Islet precursor cell (in vitro differentiated cells): ENCODE measurements at places on chromosomes 5 and 9.

DNA sequence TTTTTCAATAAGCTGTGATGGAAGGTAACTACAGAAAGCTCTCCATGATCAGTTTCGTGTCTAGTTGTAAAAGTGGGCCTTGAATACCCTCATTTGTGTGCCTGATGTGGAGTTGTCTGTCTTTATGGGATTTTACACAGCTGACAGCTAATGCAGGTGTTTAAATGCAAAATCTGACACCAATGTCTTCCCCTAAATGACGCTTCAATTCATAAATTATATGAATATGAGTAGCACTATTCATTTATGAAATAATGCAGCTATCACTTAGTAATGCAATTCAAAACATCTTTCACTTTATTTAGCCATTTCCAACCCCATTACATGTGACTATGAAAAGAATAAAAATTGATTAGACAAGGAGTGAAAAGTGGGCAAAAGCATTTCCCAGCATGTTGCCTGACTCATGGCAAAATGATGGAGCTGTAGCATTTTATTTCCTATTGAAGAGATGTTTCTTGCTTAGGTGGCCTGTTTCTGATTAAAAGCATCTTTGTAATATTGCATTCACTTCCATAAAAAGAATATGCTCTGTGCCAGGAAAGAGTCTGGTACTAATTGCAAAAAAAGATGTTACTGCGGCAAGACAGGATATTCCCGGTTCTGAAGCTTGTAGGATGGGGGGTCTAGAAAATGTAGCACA is 116.7 kb upstream of the HAPLN1 start:
- no peak for DNase-seq

DNA sequence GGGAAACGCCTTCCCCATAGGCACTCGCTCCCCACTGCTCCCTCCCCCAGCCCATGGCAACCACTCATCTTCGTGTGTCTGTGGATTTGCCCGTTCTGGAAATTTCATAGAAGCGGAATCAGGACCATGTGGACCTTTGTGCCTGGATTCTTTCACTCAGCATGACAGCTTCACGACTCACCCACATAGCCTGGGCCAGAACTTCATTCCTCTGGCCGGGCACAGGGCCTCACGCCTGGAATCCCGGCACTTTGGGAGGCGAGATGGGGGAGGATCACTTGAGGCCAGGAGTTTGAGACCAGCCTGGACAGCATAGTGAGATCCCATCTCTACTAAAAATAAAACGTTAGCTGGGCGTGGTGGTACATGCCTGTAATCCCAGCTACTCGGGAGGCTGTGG is 12.1 kb upstream of the DIPK1B start:
- no peak for DNase-seq

- DNase-seq, result no peak
These were observed 64.7 kb downstream of the CSF2 start for GRCh38 chr5:132138260-132138659.

GRCh38 chr5:96692441-96692840 is 30.3 kb downstream of the CAST start:
- no peak for DNase-seq

GRCh38 chr9:72633966-72634365 is 112.6 kb downstream of the TMC1 start:
- no peak for DNase-seq

GRCh38 chr9:107779731-107780130 is 290.2 kb upstream of the KLF4 start:
- DNase-seq, result no peak

GRCh38 chr9:113409883-113410206 is 630 bp downstream of the POLE3 start:
- DNase-seq, result no peak

DNA sequence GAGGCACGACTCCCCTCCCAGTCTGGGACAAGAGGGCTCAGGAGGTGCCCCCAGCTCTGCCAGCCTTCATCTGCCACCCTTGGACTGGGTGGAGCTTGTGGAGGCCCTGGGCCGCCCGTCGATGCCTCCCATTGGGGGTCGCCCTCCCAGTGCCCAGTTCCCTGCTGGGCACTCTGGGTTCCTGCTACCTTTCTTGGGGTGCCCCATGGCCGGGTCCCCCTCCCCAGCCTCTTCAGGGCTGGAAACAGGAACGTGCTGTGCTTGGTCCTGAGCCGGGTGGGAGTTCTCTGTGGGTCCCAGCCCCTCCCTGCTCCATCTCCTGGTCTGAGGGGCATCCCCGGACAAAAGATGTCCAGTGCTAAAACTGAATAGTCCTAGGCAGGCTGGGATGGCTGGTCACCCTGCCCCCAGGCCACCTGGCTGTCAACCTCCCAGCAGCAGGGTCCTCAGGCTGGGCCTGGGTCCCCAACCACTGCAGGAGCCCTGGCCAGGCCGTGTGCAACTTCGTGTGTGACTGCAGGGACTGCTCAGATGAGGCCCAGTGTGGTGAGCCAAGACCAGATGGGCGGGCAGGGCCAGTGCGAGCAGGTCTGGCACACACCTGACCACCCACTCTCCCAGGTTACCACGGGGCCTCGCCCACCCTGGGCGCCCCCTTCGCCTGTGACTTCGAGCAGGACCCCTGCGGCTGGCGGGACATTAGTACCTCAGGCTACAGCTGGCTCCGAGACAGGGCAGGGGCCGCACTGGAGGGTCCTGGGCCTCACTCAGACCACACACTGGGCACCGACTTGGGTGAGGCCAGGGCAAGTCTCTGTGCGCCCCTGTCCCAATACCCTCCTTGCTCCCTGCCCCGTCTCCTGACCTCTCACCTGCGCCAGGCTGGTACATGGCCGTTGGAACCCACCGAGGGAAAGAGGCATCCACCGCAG is 784 bp downstream of the MAMDC4 start:
- DNase-seq, result peak; percentile 45

DNA sequence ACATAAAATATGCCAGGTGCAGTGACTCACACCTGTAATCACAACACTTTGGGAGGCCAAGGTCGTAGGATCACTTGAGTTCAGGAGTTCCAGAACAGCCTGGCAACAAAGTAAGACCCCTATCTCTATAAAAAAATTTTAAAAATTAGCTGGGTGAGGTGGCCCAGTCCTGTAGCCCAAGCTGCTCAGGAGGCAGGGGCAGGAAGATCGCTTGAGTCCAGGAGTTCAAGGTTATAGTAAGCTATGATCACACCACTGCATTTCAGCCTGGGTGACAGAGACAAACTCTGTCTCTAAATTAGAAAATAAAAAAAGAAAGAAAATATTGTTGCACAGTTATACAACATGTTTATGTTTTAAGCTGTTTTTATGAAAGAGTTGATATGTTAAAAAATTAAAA is 6.8 kb downstream of the CENPK start:
- no peak for DNase-seq

GRCh38 chr5:141077826-141078225 is 16.6 kb upstream of the PCDHB2 start:
- no peak for DNase-seq
